ENCODE measurements at places on chromosomes 7 and 10.

GRCh38 chr10:119595676-119596515, 868 bp downstream of the TIAL1 start:
- DNase-seq = no peak

- DNase-seq = no peak
Observed at GRCh38 chr10:60107308-60107976, 201.1 kb upstream of the CCDC6 start.

DNA sequence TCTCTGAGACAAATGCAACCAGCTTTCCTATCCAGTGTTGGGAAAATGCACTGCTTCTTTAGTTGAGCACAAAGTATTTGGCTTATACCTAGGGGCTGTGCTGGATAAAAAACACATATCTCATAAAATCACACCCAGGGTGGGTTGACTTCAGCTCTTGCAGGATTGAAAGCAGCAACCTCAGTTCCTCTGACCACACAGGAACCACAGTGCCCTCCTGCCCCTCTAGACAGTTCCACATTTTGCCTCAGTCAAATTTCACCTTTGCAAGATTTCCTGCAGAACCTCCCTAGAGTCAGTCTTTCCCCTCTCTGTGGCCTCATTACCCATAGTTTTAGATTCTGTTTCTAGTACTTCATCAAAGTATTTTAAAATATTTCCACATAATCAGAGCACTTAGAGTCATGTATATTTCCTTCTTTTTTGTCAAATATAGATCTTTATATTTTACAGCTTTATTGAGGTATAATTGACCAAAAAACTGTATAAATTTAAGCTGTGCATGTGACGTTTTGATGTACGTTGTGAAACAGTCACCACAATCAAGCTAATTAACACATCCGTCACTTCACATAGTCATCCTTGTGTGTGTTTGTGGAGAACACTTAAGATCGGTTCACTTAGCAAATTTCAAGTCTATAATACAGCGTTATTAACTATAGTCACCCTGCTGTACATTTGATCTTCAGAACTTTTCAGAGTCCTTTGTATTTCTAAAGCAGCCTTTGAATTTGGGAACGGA, 37.0 kb upstream of the EGR2 start:
- DNase-seq = no peak

GRCh38 chr7:156829669-156830336, 63.2 kb downstream of the LMBR1 start:
- DNase-seq = no peak

DNA sequence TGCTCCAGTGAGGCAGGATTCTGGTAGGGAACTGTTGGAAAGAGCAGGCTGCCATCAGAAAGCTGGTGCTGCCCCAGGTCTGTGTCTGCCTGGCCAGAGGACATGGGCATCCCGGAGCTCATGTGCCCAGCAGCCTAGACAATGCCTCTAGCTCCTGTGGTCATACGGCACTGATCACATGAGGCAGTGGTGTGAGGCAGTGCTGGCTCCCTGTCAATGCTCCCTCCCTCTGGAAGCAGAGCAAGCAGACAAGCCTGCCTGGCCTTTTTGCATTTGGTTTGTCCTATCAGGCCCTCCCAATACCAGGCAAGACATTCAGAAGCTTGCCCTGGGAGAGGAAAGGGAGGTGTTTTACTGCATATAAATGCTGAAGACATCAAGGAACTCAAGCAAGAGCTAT, 19.5 kb upstream of the MMP21 start:
- DNase-seq = no peak

- no peak for DNase-seq
Observed at GRCh38 chr7:99679032-99679399, 780 bp downstream of the CYP3A5 start.

DNA sequence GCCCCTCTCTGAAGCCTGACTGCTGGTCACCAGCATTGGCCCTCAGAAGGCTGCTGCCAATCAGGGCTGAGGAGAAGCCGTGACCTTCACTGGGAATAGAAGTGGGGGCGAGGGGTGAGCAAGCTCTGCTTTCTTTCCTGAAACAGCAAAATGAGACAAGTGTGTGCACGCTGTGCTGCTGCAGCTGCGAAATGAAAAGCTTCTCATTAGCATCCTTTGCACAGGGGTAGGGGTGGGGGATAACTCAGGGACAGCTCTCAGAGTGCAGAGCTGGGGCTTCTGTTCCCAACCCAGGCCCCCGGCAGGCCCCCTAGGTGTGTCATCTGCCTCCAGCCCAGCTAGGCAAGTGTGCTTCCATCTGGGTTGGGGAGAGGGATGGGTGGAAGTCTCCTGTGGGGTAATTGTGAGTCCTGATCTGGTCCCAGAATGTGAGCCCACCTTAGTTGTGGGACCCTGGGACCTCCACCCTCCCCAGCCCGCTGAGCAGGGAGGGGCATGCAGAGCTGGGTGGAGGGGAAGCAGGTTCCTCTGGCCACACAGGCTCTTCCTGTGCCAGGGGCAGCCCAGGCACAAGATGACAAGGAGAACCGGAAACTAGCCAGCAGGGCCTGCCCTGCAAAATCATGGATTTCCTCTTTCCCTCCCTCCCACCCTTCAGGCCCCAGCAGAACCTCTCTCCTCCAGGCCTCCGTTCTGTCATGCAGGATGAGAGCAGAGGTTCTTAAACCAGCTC, 22.2 kb downstream of the ZNF467 start:
- no peak for DNase-seq

DNA sequence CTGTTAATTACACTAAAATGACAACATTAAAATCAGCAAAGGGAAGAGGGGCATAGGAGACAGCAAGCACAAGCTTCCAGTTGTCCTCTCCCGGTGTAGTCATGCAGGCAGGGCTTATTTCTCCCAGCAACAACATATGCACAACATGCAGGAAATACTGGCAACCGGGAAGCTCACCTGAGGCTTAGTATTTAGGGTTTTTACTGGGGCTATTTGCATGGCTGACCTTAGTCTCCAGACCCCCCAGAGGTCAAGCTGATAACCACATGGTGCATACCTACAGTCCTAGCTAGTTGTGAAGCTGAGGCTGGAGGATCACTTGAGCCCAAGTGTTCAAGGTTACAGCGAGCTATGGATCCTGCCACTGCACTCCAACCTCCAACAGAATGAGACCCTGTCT, 12.8 kb upstream of the JMJD1C start:
- DNase-seq = no peak

DNA sequence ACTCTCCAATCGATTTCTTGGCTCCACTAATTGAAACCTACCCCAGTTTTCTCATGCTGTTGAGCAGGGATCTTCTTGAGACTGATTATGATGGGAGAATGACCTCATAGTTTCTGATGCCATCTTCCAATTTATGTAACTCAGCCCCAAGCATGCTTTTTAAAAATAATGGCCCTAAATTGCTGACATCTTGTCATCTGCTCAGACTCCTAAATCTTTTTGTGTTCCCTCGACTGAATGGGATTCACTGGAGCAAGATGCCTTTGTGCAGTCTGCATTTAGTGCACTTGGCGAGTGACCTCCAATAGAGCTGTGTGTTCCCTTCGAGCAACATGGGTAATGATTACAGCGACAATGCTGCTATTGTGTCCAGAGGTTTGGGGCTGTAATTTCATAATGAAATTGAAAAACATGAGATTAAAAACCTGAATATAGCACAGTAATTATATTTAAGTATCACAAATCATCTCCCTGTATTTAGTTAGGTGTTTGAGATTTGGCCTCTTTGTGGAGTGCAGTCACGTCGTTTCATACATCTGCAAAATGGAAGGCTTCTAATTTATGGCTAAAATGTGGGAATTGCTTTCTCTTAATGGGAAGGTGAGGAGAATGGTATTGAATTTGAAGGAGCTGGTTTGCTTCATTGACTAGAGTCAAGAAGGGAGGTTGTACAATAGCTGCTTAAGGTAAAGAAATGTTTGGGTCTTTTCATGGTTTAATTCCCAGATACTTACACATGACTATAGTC, 192.9 kb downstream of the AUTS2 start:
- DNase-seq = no peak

- no peak for DNase-seq
Observed at GRCh38 chr10:58697691-58698090, 185.0 kb downstream of the BICC1 start.

- DNase-seq = no peak
Observed at GRCh38 chr7:27146491-27147198, 929 bp downstream of the HOXA6 start.

GRCh38 chr10:6070660-6071059, 8.5 kb upstream of the IL2RA start:
- peak; percentile 42 for DNase-seq

DNA sequence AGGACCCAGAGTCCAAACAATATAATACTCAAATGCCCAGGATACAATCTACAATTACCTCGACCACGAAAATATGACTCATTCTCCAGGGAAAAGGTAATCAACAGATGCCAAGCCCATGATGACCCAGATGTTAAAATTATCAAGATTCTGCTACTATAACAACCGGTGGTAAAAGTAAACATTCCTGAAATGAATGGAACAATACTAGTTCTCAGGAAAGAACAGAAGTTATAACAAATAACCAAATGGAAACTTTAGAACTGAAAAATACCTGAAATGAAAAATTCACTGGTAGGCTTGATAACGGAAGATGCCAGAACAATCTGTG, 34.1 kb upstream of the GUSB start:
- DNase-seq = no peak

GRCh38 chr7:116800594-116800993, 61.8 kb upstream of the CAPZA2 start:
- no peak for DNase-seq

GRCh38 chr7:104862719-104863118, 151.3 kb upstream of the KMT2E start:
- DNase-seq = no peak
